ENCODE measurements at places on chromosomes 4 and X.

DNA sequence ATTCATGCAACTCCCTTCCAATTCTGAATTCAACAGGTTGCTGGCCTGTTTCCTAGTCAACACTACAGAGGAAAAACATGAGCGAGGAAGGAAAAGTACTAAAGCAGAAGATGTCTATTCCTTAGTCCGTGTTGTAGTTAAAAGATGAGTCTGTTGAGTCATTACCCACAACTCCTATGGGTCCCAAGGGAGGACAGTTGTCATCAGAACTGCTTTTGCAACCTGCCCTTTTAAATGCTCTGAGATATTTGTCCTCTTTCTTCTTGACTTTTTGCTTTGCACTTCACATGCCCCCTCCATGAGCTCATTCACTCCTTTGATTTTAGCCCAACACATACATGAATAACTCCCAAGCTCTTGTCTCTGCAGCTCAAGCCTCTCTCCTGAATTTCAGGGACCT, 119.2 kb downstream of the CORIN start:
- no peak for DNase-seq

DNA sequence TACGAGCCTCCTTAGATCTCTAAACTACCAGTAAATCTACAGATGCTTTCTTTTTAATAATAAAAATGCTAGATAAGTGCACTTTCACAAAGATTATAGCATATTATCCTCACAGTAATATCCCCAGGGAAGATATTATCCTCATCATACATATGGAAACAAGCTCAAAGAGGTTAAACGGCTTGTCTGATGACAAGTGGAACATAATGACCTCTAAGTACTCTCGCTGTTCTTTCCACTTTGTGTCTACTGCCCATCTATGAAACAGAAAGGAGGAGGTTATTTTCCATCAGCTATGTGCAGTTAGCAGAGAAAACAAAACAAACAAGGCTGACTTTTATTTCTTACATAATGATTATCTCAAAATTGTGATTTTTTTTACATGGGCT, 42.8 kb upstream of the PRDM8 start:
- no peak for DNase-seq

DNA sequence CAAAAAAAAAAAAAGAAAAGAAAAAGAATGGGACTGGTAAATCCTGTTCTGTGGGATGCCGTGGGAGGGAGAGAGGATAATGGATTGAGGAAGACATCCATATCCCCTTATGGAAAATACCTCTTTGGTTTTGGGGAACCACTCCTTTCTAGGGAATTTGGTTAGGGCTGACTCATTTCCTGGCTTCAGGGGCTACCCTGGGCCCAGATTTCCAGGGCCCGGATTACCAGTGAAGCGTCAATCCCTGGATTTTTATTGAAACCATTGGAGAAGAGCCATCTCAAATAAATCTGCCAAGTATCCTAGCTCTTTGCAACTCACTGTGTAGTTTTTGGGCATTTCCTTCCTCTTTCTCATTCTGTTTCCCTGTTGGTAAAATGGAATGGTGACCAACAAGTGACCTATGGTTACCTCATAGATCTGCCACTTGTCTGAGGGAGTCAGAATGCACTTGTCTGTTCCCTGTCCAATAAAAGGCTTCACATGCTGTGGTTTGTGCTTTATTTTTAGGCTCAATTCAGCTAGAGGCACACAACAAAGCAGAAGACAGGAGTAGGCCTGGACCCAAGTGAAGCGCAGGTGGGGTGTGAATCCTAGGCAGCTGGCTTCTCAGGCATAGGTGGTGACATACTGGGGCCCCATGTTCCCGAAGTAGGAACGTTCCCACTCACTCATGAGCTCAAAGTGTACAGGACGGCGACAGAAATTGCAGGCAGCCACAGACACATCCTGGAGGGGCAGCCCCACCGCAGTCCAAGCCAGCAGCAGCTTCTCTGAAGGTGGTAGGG, 8.6 kb downstream of the APEX2 start:
- peak; percentile 23 for DNase-seq

DNA sequence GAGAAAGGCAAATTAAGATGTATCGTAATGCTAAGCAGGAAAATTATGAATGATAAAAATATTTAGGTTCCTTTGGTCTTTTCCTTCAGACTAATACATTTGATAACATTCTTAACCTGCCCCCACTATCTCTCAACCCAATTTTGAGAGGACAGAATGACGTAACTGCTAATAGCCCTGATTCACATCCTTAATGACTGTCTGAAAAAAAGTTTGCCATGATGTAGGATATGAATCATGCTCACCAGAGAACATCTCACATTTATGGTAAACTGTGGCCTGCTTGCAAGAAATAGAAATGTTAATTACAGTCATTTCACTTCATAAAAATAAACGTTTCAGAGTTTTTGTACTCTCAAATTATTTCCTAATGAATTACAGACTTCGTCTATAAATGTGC, 128.0 kb upstream of the VEGFC start:
- DNase-seq: peak; percentile 93

DNA sequence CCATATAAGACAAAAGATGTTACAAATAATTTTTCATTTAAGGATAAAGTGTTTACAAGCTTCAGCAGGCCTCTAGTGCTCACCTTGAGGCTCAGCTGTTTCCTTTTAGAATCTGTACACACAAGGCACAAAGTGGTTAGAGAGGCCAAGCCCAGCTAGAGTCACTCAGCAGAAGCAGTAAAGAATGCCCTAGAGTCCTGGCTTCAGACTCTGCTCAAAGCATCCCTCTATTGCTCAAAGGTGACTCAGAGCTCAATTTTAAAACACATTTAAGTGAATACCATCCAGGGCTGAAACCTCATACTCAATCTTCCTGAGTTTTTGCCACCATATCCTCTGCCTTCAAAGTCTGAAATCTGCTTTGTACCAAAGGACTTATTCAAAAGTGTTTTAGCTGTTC, 22.6 kb upstream of the PHF8 start:
- no peak for DNase-seq

GRCh38 chr4:120105472-120105871, 38.8 kb upstream of the MAD2L1 start:
- no peak for DNase-seq

DNA sequence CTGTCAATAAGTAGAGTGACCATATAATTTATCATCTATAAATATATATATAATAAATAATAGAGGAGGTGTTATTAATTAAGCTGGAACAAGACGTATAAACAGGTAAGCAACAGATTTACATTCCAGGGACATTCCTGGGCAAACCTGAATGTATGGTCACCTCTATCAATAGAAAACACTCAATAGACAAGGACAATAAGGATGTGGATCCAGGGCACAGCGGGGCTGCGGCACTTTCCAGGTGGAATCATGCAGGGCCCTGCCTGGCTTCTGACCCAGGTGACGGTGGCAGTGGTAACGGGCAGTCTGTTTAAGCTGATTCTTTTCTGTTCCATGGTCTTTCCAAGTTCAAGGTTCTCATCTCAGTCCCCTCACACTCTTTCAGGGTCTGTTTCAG, 22.5 kb downstream of the ENPEP start:
- no peak for DNase-seq

- DNase-seq: peak; percentile 53
These were observed 131.6 kb upstream of the EMCN start for GRCh38 chr4:100649417-100649816.

DNA sequence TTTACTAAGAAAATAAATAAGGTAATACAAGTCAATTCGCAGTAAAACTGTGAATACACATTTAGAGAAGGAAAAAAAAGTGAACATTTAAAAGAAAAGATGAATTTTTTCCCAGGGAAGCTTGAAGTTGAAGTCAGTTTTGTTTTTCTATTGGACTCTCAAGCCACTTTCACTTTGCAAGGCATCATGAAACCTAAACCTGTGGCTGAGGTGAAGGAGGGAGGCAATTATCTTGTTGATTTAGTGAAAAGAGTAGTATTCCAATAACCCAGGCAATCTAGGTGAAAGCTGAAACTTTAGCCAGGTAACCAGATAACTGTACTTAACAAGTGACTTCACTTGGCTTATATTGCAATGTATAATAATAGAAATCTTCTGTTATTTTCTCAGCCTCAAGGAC, 138.6 kb downstream of the HDX start:
- peak; percentile 17 for DNase-seq

DNA sequence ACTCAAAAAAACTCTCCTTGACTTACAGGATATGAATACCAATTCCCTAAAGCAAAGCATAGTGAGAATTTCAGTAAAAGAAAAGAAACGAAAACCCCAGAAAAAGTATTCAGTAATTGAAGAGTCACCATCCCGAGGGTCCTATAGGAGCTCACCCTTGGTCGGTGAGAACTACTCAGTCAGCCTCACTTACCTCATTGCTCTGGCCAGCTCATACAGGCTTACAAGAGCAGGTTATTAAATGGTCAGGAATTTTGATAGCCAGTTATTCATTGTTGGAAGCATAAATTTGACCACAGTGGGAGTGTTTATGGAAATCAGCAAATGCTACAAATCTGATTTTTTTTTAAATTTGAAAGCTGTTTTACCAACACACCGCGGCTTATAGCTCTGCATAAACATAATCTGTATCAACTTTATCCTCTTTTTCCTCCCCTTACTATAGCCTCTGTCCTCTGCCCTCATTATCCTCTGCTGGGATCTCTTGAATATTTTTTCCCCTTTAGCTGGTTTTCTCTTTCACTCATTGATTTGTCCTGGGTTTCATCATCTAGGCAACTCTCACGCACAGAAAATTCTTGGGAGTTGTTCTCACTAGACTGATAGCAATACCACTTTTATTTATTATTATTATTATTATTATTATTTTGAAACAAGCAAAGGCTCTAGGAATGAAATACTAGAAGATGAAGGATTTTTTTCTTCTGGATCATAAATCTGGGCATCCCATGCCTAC, 11.0 kb upstream of the CXCL2 start:
- peak; percentile 79 for DNase-seq

- DNase-seq: no peak
These were observed 394.7 kb downstream of the IL1RAPL1 start for GRCh38 chrX:28981952-28982351.

GRCh38 chrX:108313669-108314068, 124.6 kb downstream of the COL4A6 start:
- DNase-seq: peak; percentile 6

DNA sequence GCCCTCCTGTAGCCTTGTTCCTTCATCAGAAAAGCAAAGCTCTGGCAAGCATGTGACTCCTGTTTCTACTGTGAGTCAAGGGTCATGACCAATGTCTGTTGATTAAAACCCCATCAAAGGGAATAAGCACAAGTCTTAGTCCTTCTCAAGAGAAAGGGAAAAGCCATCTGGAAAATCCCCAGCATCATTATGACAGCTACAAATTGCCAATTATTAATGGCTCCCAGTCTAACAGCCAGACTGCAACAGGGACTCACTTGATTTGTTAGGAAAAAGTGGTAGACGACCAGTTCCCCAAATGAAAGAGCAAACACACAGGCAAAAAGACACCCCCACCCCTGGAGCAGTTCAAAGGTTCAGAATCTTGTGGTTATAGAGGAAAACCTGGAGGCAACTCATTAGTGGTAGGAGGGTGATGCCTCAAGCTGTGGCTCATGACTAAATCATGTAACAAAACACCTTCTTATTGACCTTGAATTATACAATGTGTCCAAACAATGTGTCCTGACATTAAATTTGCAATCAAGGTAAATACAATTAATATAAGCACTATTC, 315.7 kb downstream of the HNRNPD start:
- DNase-seq: no peak

- no peak for DNase-seq
These were observed 45.0 kb downstream of the CPZ start for GRCh38 chr4:8637456-8637984.
